GM06990 (cell line): ENCODE measurements at places on chromosomes 6 and 20.

- DNase-seq = no peak
Measured at GRCh38 chr20:58621906-58622548, 29.1 kb upstream of the STX16 start.

- DNase-seq = no peak
Measured at GRCh38 chr6:135826236-135826804, 25.2 kb upstream of the PDE7B start.

GRCh38 chr6:135210632-135211305 is 29.7 kb downstream of the MYB start:
- DNase-seq = no peak

DNA sequence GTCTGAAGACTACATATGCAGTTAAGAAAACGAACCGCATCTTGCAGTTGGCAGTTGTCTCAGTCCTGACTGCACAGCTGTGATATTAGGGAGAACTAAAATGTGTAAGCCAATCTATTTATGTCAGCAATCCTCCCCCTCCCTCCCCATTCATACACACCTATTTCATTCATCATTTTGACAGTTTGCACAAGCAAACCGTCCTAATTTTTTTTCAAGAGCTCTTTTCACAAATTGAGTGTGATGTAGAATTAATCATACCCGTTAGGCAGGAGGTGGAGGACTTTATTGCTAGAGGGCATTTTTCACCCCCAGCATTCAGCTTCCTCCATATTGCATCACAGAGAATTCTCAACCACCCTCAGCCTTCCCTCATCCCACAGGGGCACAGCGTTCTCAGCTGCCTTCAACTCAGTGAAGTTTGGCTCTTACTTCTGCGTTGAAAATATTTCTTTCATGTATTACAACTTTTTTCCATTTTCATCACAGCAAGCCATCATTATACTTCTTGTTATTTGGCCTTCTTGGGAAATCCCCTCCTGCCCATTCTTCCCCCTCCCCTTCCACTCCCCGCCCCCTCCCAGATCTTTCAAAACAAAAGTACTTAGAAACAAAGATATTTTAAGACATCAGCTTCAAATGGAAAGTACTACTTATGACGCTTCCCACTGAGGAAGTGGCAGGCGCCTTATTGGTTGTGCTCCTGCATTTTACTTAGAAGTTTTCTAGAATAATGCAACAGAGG is 37.5 kb downstream of the NOX3 start:
- DNase-seq = peak; percentile 69

GRCh38 chr6:37262446-37263026 is 4.6 kb upstream of the TMEM217 start:
- DNase-seq = no peak
